ENCODE measurements at places on chromosomes 11 and 22.

DNA sequence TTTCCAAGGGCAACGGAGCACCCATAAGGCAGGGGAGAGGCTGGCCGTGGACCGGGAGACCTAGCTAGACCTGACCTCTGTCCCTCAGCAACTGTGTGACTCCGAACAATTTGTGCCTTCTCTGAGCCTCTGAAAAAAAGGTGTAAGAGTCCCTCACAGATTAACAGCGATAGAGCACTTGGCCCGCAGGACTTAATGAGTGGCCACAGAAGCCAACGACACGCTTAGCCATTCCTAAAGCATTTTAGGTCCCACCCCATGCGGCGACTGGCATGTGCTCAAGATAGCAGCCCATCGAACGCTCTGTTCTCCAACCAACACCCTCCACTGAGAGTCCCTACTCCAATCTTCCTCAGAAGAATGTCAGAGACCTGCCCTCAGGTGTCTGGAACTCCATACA lies 1.5 kb downstream of the SULT4A1 start:
- no peak for DNase-seq

GRCh38 chr11:66277471-66278362 lies at the start of gene CNIH2:
Gene CNIH2 (plus strand): TSS chr11:66278175. CDS start chr11:66278457, 282 bp downstream.
- DNase-seq, result no peak

- no peak for DNase-seq
These were observed 326.6 kb upstream of the PITPNB start for GRCh38 chr22:28245579-28246224.

- no peak for DNase-seq
These were observed 14.3 kb upstream of the C11orf96 start for GRCh38 chr11:43927925-43928707.

GRCh38 chr11:44570411-44571155 lies 5.1 kb downstream of the CD82 start:
- no peak for DNase-seq

GRCh38 chr11:62823677-62824076 lies 8.2 kb downstream of the STX5 start:
- DNase-seq, result no peak

GRCh38 chr11:64876229-64876750 lies 2.1 kb downstream of the EHD1 start:
- no peak for DNase-seq

DNA sequence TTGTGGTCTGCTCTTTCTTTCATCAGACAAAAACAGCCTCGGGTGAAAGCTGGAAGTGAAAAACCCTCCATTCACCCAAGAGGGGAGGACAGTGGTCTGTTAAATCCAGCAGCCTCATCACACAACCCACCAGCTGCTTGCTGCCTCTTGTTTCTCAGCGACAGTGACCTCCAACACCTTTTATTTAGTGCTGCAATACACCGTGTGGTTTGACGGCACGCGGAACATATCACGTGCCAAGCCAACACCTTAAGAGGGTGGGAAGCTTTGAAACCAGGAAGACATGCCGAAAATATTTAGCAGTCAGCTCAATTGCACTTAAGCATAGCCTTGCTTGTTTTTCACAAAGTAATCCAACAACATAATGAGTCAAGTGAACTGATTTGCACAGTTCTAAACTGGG lies 39.8 kb upstream of the POGLUT3 start:
- DNase-seq, result no peak

DNA sequence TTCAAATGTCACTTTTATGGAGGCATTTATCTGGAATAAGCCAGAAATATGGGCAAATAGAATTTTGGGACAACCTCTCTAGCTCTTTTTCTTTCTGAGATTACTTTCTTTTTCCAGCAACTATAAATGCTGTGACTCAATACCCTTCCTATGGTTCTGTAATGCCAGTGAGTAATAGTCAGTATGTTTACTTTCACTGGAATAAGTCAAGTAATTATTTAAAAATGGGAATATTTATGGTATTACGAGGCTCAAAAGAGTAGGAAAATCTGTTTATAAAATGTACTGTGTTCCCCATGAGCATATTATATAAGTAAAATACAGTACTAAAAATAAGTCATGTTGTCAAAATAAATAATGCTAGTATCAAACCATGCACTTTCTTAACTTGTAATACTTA lies 750.5 kb downstream of the LUZP2 start:
- DNase-seq, result no peak

- DNase-seq, result no peak
These were observed 158.6 kb upstream of the CNTN5 start for GRCh38 chr11:98862169-98862568.

DNA sequence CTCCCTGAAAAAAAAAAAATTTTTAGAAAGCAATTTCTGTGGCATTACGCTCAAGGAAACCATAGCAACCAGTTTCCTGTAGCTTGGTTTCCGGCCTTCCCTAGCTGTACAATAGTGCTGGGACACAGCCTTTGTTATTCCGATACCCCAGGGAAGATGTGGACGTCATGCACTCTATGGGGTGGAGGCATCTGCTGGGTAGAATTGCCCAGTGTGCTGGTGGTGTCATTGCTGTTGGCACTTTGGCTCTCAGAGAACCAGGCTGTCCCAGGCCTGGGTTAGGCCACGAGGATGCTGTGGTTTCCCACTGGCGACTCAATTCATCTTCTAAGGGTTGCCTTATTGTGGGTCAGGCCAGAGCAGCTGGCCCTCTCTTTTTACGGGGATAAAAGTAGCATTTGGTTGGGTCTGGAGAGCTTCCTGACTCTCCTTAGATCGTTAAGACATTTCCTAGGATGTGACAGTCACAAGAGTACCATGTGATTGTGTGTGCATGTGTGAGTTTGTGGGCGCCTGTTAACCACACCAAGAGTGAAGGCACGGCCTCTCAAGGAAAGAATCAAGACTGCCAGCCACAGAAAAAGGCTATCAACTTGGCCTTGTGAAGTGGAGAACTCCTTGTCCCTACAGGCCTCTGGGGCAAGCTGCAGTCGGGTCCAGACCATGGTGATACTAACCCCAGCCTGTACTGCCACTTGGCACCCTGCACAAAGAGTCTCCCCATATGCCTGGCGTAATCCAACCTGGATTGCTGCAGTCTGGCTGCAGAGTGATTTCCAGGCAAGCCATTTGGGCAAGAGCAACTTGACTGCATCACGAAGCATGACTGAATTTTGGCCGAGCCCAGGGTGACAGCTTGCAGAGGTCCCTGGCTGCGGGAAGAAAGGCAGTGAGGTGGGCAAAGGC lies 35.9 kb upstream of the NAV2 start:
- peak; percentile 70 for DNase-seq

- no peak for DNase-seq
These were observed 13.8 kb downstream of the USP2 start for GRCh38 chr11:119367661-119368120.

GRCh38 chr11:127259102-127259501 lies 258.5 kb upstream of the KIRREL3 start:
- DNase-seq, result no peak

DNA sequence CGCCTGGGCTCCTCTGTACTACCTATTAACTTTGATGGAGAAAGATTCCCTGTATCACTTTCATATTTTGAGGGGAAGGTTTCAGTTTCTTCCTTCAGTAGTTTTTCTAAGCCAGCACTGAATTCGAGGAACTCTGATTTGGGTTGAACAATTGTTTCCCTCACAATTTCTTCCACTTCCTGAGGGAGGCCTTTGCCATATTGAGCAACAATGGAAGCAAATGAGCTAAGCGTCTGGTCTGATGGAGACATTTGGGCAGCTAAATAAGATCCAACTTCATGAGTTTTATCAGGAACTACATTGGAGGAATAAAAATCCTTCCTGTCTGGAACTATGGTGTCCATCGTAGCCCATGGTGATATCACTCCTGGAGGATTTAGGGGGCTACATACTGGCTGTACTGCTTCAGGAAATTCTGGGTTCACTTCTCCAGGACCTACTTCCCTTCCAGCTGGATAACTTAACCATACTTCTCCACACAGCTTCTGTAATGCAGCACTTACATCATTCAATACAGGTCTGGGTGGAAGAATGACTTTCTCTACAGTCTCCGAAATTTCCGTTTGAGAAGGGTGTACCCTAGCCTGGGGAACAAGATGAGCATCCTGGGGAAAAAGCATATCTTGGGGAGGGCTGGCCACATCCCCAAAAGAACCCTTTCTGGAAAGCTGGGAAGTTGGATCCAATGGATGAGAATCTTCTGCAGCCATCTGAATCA lies 38.9 kb upstream of the CCDC89 start:
- peak; percentile 69 for DNase-seq

DNA sequence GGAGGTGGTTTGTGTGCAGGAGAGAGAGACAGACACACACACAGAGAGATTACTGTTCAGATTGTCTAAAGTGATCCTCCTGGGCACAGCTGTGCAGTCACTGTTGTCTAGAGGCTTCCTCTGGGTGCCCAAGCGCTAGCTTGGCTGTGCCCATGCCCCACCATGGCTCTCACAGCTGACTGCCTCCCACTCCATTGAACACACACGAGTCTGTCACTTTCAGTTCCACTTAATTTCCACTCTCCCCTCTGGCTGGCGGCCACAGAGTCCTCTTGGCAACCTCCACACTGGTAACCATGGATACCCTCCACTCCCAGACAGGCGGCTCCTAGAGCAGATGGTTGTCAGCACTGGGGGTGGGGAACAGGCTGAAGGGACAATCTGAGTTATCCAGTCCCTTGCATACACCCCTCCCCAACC lies 29.1 kb downstream of the MAP6 start:
- DNase-seq, result peak; percentile 68

DNA sequence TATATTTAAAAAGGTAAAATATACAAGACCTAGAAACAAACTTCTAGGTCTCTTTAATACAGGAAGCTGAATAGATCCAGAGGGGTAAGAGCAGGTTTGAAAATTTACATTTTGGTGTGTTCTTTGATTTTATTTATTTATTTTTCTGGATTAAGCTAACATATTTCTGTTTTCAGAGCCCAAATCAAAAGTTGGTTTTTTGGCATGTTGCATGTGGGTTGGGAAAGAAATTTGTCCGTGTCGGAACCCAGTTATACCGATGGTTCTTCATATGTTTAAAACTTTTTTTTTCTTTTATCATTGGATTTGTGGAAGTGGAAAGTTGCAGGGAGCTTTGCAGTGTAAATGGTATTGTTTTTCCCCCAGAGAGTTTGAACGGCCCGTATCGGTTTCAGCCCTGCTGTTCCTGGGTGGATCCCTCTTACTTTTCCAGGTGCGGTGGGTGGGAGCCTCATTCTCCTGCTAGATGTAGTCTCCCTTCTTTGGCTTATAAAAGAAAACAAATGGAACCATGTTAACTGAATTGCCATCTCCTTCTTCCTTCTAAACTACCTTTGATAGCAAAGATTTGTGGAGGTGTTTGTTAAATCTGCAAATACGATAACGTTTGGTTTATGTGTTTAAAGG lies 746 bp downstream of the CTNND1 start:
- DNase-seq, result no peak

DNA sequence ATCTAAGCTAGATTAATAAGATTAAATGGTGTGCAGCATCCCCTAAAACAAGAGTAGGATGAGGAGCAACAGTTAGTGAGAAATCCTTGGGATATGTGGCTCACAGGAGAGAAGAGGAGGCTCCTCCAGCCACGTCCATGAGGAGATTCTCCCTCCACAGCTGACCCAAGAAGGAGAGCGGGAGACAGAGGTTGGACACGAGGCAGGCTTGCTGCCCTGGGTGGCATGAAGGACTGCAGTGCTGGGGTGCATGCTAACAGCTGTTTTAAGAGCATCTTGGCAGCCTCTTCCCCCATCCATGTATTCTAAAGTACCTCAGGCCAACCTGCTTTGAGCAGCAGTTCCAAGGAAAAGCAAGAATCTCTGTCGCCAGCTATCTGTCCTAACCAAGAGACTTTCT lies 284.4 kb upstream of the B3GAT1 start:
- DNase-seq, result no peak

DNA sequence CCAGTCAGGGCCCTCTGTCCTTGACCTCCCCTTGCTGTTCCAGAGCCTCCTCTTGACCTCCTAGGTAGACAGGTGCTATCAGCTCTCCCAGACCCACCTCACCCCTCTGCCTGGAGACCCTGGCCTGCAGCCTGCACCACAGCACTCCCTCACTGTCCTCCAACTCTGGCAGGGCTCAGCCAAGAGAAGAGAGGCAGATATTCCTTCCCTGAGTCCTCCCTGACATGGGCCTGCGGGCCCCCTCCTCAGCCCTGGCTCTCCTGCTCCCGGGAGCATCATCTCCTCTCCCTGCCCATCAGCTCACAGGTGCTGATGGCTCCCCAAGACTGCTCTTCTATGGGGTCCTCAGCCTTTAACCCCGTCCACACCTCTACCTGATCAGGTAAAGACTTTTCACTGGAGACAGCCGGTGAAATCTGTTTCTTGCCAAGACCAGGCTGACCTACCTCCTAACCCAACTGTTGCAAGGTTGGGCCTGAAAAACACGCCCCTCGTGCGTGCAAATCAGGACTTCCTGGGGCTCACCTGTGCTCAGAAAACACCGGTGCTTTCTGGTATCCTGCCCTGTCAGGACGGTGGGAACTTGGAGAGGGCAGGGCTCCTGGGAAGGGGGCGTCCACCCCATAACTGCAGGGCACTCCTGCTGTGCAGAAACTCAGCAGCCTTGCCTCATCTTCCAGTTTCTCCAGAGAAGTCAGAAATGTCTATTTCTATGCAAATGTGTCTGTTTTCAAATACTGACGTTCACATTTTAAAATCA lies 160.7 kb downstream of the SHANK2 start:
- DNase-seq, result no peak

DNA sequence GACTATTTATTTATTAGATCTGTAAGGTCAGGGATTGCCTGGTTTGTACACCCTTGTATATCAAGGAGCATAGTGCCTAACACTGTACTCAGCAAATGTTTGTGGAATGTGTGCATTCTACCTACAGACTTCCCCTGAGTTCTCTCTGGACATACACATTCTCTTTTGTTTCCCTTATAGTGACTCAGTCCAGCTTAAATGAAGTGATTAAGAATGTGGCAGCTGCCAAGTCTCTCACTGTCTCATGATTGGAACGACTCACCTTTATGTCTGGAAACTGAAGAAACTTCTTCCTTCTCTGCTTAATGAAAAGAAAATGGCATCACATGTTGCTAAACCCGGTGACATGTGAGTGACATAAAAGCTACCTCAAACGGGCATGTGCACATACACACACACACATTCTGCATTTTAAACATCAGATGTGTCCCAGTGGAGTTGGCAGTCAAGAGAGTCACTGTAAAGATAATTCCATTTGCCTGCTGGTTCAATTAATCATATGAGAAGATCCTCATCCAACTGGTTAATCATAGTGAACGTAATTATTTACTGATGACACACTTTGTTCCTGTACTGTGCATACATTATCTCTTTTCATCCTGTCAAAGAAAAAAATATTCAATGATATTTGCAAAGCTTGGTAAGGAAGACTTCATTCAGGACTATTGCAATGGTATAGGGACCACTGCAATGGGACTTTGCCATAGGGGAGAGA lies 42.8 kb downstream of the GLYAT start:
- no peak for DNase-seq

GRCh38 chr11:133619397-133619796 lies 87.1 kb upstream of the OPCML start:
- DNase-seq, result no peak

- no peak for DNase-seq
These were observed 12.5 kb upstream of the CUL5 start for GRCh38 chr11:107996006-107996776.

DNA sequence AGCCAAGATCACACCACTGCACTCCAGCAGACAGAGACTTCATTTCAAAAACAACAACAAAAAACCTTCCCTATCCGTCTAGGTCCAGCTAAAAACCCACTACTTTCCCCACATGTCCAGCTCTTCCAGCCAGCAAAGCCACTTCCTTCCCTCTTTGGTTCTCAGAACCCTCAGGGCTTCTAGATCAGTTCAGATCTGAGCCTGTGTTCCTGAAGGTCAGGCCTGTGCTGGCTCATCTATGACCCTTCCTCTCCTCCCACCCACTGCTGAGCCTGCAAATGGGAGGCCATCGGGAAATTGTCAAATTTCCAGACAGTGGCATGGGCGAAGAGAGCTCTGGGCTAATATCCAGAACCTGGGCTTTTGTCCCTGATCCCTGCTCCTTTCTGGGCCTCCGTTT lies 37.8 kb downstream of the SLCO2B1 start:
- DNase-seq, result no peak

All from fibroblast of pulmonary artery (primary cell).